Stimulated activated CD4-positive, alpha-beta T cell treated with anti-CD3 and anti-CD28 coated beads, Interleukin-1b, Interleukin-23, amount 100 ng/mL, for 1 hour (primary cell): ENCODE measurements at places on chromosomes 2 and 18.

- DNase-seq = no peak
These were observed 199.2 kb downstream of the EPHA4 start for GRCh38 chr2:221372907-221373306.

GRCh38 chr18:51361130-51361860 is 163.8 kb upstream of the MEX3C start:
- DNase-seq = no peak

DNA sequence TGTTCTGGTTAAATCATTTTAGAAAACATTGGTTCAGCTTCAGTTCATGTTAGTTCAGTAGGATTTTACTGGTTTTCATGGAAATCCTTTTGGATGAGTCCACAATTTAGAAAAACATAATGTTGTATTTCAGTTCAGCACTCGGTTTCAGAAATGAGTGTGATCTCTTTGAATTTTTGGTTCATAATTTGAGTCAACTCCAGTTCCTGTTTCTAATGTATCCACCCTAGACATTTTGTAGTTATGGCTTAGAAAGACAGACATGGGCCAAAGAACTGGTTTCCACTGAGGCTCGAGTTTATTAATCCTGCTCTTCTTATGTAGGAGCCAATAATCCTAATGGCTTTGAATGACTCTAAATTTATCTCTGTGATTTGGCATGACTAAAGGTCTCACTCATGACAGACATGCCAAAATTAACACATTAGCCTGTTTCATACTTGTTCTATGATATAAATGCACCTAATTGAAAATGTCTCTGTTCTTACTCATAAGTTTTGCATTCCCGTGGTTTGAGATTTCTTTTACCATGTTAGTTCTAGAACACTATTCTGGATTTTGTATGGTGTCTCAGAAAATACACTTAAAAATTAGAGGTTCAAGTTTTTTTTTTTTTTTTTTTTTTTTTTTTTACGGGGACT is 82.3 kb upstream of the SPRED2 start:
- DNase-seq = no peak

DNA sequence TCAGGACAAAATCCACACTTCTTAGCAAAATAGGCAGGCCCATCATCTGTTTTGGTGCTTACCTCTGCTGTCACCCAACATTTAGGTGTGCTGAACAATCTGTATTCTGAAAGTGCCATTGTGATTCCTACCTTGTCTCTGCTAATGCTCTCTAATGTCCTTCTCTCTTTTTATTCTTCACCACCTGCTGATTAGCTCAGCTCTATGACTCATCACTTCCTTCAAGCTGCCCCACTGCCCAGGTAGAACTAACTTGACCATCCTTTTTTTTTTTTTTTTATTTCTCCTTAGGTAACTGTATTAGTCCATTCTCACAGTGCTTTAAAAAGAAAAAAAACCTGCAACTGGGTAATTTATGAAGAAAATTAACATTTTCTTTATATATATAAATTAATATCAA is 478.7 kb upstream of the POU3F3 start:
- no peak for DNase-seq

DNA sequence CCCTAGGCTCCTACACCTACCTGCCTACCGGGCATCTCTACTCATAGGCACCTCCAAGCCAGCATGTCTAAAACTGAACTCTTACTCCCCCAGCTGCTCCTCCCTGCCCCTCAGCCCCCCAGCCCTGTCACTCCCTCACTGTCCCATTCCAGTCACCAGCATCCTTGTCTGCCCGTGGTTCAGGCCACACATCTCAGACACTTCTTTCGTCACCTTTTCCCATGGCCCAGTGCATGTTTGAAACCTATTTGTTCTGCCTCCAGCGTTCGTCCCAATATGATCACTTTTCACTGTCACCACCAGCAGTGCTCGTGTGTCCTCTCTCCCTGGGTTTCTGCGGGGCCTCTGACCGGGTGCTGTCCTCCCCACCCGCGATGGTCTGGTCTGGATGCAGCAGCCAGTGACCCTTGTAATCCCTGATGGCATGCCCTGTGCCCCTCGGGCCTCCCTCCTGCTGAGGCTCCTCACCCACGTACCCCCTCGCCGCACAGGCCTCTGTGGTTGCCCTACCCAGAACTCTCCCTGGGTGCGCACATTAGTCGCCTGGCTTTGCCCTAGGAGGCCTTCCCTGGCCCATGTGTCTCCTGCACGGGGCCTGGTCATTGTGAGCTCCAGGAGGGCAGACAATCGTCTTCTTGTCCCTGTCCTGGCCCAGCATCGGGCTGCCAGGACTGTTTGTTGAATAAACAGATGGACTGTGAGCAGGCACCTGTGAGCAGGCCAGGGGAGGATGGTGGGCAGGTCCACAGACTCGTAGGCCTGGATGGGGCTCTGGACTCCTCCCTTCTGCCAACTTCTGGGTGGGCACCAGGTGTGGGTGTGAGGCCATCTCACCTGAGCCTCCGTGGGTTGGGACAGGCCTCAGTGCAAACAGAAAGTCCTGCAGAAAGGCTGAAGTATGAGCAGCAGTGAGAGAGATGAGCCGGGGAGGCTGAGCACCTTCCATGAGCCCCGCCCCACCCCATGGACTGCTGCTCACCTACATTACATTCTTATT is 15.5 kb downstream of the LDLRAD4 start:
- no peak for DNase-seq

GRCh38 chr2:9326975-9327374 is 96.4 kb downstream of the ITGB1BP1 start:
- no peak for DNase-seq

- no peak for DNase-seq
These were observed 156.4 kb upstream of the SH3BP4 start for GRCh38 chr2:234795272-234795920.

- no peak for DNase-seq
These were observed 158.6 kb downstream of the RNF144A start for GRCh38 chr2:7075834-7076233.

DNA sequence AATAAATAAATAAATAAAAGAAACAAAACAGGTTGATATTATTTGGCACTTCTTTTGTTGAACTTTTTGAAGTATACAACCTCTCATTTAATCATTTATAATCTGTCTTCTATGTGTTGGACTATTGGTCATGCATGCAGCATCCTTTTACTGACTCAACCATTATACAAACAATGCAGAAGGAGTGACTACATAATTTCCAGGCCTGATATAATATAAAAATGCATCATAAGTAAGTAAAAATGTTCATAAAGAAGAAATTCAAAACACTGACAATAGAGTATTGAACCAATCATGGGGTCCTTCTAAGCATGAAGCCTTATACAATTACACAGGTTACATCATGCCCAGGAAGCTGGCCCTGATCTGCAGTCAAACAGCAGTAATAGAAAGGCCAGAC is 141.5 kb upstream of the FN1 start:
- no peak for DNase-seq

GRCh38 chr18:50842846-50843245 is 23.0 kb upstream of the MRO start:
- DNase-seq = no peak

GRCh38 chr2:16348821-16349515 is 316.7 kb downstream of the CYRIA start:
- DNase-seq = no peak

GRCh38 chr2:96806468-96807126 is 9.5 kb upstream of the CNNM3 start:
- no peak for DNase-seq

DNA sequence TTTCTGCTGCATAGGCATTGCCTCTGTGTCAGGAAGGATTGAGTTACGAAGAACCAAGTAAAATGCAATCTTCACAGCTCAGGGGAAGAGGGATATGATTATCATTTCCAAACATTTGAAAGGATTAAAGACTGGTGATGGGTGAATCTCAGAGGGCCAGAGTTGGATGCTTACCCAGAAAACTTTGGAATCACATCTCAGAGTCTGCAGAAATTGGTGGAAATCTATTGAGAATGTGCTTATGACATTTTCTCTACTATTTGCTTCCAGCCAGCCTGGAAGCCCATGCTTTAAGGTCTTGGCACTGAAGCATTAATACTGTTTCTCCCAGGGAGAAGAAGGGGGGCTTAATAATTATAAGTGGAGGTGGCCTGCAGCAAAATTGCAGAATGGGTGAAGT is 1301.4 kb upstream of the PIK3C3 start:
- no peak for DNase-seq

GRCh38 chr2:189016311-189016861 is 42.2 kb downstream of the COL3A1 start:
- DNase-seq = no peak
